Retinal pigment epithelial cell (primary cell): ENCODE measurements at places on chromosomes 4 and X.

DNA sequence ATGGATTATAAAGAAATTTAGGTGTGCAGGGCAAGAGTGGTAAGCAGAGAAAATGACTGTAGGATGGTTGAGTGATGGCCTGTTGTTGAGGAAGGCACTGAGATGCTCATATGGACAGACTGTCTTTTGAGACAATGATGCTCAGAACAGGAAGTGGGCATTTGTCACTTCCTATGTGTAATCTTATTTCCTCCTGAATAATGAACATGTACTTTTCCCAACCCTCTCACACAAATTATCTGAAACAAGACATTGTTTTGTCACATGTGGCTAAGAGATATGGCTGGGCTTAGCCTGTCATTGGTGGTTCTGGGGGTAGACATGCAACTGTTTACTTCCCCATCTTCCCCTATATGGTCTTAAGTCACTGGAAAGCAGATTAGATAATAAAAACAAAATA, 240.5 kb downstream of the CFAP47 start:
- DNase-seq: no peak

DNA sequence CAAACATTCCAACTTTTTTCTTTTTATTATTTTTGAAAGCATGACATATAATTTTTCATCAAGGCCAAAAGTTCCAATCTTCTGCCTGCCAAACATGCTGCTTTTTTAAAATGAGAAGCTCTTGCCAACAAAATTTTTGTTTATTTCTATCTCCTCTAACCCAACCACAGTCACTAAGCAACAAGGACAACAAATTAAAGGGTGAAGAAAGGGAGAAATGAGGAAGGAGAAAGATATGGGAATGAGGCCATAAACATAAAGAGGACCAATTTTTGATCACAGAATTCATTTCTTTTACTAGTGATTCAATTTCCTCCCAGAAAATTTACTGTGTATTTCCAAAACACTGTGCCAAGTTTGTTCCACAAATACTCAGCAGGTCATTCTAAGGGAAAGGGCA, 537.0 kb upstream of the DIAPH2 start:
- no peak for DNase-seq

- no peak for DNase-seq
Observed at GRCh38 chrX:149205937-149206336, 299.2 kb downstream of the IDS start.

DNA sequence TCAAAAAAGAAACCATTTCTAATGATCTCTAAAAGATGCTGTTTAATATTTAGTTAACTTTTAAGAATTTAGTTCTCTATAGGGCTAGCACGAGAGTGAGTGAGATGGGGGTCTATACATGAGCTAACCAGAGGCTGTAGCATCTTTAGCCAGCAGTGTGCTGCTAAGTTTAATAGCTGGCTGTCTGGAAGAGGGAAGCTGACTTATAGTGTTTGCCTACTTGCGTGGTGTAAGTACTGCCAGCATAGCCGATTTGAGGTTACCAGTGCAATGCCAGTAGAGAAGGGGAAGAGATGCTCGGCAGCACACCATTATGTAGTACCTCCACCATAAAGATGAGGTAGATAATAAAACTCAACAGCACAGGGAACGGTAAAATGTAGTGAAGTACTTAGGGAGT, 47.1 kb upstream of the TMEM131L start:
- no peak for DNase-seq

DNA sequence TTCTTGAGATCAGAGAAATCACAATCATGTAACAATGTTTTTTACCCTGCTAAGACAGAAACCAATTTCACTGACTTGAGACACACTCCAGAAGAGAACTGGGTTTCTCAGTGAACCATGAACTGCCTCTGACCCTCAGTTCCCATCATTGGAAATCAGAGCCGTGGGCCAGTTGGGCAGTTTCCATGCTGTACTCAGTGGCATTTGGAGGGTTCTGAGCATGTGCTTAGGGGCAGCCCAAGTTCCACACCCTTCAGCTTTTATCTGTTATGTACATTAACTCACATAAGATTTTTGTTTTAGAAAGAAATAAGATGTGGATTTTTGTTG, 77.9 kb downstream of the BTC start:
- no peak for DNase-seq

- DNase-seq: no peak
Observed at GRCh38 chr4:80592950-80593349, 257.4 kb downstream of the CFAP299 start.

DNA sequence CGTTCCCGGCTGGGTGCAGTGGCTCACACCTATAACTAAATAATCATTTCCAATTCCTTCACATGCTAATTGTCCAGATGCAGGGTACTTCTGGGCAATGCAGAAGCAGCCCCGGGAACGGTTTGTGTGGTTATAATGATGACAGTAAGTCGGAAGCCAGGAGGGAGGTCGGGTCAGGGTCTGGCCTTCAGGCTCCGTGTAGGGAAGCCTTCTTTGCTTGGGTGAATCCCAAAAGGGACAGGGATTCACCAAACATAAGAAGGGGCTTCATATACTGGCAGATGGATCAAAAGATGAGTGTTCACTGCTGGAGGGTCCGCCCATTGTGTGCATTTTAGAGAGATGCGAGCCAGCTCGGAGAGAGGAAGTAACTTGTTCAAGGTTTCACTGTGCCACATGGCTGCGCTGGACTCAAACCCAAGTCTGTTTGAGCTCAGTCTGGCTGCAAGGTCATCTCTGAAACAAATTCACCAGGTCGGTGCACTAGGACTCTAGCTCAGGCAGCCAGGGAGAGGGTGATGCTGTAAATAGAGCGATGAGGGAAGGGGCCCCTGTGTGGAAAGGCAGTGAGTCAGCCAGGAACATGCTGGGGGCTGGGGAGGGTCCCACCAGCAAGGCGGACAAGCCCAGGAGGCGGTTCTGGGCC, 4.8 kb upstream of the KIAA0232 start:
- no peak for DNase-seq

GRCh38 chrX:133267621-133268020, 49.5 kb upstream of the TFDP3 start:
- DNase-seq: no peak

- DNase-seq: no peak
Observed at GRCh38 chr4:12116009-12116552, 687.4 kb upstream of the HS3ST1 start.

GRCh38 chrX:105533951-105534350, 288.4 kb upstream of the NRK start:
- DNase-seq: no peak

- no peak for DNase-seq
Observed at GRCh38 chr4:153555730-153556434, 89.7 kb downstream of the TMEM131L start.

DNA sequence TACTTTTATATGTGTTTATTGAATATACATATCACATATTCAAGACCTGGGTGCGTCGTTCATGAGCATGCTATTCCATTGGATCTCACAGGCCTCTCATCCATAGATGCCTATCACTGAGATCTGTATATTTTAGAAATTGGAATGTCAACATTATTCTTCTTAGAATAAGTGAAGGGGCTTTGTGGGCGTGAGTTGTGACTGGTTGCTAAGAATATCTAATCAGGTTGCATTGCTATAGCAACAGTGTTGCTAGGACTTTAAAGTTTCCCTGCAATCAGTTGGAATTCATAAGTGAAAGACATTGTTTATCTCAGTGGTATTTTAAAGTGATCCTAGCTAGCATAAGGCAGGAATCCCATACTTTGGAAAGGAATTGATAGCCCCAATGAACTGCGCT, 36.7 kb upstream of the ANK2 start:
- no peak for DNase-seq

- DNase-seq: no peak
Observed at GRCh38 chr4:159946983-159947615, 844.2 kb downstream of the RAPGEF2 start.

GRCh38 chr4:138188406-138189084, 53.6 kb downstream of the SLC7A11 start:
- DNase-seq: no peak

DNA sequence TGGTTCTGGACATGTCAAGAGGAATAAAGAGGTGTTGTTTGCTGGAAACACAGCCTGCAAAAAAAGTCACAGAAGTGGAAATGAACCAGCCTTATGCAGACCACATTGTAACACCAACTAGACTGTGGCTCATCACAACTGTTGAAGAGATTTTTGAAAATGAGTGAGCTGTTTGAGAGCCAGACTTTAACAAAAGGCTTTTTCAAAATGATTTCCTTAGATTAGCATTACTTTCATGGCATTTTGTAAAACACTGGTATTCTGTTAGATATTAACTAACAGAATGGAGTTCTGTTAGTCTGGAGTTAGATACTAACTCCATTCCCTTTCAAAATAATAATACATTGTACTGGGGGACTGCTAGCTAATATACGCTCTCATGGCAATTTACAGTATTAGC, 60.6 kb upstream of the GABRA2 start:
- no peak for DNase-seq

DNA sequence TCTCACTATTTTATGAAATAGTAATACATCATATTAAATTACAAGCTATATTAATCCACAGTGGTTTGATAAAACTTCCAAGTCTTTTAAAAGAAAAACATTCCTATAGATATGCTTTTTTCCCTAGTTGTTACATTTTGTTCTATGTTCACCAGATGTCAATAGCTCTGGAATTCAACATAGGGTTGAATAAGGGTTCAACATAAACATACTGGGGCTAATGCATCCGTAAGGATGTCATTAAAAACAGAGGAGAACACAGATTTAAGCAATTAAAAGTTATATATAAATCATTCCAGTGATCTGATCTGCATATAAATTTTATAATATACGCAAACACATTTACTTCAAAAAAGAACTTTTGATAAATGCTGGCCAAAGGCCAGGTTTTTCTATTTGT, 32.5 kb downstream of the SULT1B1 start:
- no peak for DNase-seq

- no peak for DNase-seq
Observed at GRCh38 chrX:149032449-149032848, 472.7 kb downstream of the IDS start.

DNA sequence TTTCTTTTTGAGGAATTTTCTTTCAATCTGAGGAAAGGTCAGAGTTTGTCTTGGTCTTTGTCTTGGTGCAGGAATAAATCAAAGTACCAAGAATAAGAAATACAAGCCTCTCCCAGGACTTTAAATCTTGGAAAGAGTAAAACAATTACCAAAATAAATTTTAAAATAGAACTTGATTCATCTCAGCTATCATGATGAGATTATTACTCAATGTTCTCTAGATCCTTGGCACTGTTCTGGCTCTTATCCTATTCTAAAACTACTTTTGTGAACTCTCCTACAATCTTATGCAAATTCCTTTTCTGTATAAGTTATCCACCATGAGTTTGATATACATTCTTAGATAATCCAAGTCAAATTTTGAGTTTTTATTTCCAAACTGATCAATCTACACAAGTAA, 464.3 kb downstream of the PPARGC1A start:
- no peak for DNase-seq

GRCh38 chr4:14902342-14902741, 99.9 kb upstream of the CPEB2 start:
- no peak for DNase-seq

DNA sequence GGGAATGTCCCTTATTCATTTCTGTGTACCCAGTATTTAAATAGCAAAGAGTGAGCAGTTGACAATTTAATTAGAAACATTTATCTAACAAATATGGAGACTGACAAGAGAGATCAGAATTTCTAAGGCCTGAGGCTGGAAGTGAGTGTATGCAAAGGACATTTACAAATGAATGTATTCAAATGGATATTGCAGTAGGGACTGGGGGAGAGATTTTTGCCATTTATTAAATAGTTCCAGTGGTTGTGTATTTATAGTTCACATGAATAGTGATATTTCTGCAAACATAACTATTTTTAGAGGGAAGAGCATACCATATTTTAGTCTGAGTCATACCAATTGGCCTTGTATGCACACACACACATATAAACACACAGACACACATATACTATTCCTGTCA, 592.4 kb downstream of the GLUD2 start:
- DNase-seq: no peak

- DNase-seq: no peak
Observed at GRCh38 chr4:151692443-151692782, 68.4 kb downstream of the GATB start.

DNA sequence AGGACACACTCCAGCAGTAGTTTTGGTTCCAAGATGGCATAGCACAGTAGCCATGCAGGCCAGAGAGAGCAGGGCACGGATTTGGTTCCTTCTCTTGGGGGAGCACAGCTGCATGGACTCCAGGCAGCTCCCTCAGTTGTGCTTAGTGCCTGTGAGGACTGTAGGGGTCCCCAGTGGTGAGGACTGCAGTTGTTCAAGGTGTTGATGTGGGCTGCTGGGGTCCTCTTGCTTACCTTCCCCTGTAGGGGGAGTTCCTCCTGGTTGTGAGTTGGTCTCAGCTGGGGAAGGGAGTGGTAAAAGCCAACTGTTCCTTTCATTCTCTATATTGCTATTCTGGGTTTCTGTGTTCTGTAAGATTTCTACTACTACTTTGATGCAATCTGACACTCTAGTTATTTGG, 606.5 kb downstream of the MAGEB5 start:
- DNase-seq: no peak

- DNase-seq: no peak
Observed at GRCh38 chrX:135505351-135505750, 15.1 kb upstream of the INTS6L start.

DNA sequence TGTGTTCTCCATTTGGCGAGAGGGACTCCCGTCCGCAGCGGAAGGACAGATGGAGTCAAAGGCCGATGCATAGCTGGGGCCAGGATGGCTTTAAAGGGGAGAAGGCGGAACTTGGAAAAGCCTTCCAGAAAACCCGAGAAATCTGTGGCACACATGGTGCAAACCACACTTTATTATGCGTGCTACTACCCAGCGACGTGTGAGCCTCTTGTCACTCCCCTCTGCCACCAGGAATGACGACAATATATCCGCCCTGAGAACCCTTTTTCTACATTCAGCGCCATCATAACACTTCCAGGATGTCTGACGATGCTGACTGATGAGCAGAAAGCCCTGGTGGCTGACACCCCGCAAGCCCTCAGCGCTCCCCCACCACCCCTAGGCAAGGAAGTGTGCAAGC, 689 bp upstream of the DCHS2 start:
- DNase-seq: no peak

- no peak for DNase-seq
Observed at GRCh38 chrX:39022106-39022505, 220.8 kb downstream of the MID1IP1 start.

DNA sequence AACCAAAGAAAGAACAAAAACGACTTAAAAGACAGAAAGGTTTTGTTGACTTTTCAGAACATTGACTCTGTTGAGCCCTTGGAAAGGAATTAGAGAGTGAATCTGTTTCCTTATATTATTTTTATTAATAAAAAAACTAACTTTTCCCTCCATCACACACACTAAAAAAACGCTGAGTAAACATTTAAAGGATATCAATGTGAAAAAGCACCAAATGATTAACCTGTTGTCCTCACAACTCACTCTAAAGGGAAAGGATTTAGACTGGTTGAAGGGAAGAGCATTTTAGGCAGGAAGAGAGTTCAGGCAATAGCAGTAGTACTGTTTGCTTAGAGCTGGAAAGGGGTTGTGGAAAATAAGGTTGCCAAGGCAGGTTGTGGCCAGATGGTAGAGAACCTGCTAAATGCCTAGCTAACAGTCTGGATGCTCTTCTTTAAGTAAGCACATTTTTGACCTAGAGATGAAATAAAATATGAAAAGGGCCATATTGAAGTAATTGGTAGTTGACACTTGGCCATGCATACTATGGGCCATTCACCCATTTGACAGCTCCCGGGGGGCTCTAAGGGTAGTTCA, 98.0 kb upstream of the NDP start:
- DNase-seq: no peak
